ENCODE measurements at places on chromosomes 3 and 15. TPM values are rescaled to one million over a fixed set of nuclear protein-coding genes. Genes with fewer than 3 reads are reported as not detected.

DNA sequence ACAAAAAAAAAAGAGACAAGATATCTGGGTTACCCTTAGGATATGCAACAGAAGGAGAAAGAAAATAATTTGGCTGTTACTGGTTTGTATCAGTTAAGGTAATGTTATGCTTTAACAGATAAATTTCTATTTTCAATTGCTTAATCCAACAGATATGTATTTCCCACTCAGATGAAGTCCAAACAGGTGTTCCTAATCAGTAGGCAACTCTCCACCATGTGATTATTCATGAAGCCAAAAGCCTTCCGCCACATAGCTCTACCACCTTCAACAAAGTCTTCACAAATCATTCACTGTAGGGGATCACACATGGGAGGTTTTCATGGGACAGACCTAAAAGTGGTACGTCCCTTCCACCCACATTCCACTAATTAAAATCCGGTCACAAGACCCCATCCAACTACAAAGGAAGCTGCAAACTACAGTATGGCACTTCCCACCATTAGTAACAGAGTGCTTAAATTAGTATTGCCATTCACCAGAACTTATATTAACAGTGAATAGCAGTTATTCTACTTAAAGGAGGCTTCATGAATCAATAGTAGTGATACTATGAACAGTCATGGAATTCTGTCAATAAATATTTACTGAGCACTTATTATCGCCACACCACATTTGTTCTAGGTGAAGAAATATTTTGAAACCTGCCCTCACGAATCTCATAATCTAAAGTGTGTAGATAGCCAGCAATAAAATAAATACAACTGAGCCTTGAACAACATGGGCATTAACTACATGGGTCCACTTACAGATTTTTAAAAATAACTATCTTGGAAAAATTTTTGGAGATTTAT is 66.5 kb downstream of the SFMBT1 start:
- no peak for DNase-seq

- DNase-seq, result no peak
Measured at GRCh38 chr3:107663266-107663665, 140.5 kb downstream of the BBX start.

ERICH6 gene
- total RNA-seq, result 0.09 TPM

FAN1 gene
- 22.2 TPM for total RNA-seq

- no peak for DNase-seq
Measured at GRCh38 chr3:87267953-87268645, 8.3 kb downstream of the POU1F1 start.

DNA sequence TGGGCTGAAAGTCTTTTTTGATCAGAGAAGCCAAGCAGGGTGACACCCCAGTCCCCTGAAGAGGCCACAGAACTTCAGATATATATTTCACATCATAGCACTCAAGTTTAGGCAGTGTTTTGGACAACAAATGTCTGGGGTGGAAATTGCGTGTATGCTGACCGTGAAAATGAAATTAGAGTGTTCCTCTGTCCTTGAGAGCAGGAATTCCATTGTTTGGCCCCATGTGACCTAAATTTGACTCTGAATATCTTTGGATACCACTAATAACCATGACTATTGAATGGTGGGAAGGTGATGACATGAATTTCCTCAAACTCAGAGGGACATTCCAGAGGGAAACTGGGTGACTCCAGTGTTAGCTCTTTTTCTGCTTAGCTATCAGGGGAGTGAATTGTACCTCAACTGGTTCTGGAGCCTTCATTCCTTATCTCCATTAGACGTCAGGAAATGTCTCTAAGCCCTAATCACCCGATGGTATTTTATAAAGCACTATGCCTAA is 263.5 kb upstream of the RASGRP1 start:
- no peak for DNase-seq

GRCh38 chr3:194277786-194278130 is 73.4 kb downstream of the CPN2 start:
- no peak for DNase-seq
